SW 1271 (cell line): ENCODE measurements at places on chromosomes 7 and 10.

DNA sequence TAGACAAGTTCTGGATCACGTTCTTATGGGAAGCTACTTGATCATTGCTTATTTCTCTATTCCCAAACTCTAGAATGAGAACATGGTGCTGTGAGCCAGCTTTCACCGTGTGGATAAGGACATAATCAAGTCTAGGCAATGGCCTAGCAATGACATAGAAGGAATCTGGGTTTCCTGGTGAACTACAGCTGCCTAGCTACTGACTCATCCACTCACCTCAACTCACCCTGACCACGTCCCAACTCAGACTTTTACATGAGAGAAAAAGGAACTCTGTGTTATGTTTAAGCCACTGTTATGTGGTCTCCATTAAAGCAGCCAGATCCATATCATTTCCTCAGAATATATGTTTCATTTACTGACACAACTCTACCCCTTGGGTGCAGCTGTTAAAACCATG is 18.8 kb upstream of the MET start:
- peak; percentile 36 for DNase-seq

DNA sequence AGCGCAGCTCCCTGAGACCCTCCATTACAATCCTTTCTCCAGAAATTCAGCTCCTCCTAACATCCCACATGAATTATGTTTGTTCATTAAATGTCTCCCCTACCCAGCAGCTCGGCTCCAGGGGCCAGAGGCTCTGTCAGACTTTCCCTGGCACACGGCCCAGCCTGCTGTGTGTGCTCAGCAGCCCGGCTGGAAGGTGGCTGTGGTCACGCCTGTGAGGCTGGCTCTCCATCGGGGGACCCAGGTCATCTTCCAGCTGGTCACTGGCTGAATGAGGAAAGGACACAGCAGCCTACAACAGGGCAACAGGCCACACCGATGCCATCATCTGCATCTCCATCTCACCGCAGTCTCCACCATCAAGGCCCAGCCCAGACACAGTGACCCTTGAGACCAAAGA is 219.8 kb downstream of the MAD1L1 start:
- DNase-seq: no peak

- no peak for DNase-seq
These were observed 72.8 kb upstream of the NXPH1 start for GRCh38 chr7:8360564-8361153.

- DNase-seq: no peak
These were observed 44.7 kb downstream of the DOCK4 start for GRCh38 chr7:112161253-112162141.

- DNase-seq: no peak
These were observed 115.7 kb downstream of the TPK1 start for GRCh38 chr7:144720149-144720548.

GRCh38 chr7:121761399-121761798 is 111.6 kb upstream of the PTPRZ1 start:
- DNase-seq: no peak

DNA sequence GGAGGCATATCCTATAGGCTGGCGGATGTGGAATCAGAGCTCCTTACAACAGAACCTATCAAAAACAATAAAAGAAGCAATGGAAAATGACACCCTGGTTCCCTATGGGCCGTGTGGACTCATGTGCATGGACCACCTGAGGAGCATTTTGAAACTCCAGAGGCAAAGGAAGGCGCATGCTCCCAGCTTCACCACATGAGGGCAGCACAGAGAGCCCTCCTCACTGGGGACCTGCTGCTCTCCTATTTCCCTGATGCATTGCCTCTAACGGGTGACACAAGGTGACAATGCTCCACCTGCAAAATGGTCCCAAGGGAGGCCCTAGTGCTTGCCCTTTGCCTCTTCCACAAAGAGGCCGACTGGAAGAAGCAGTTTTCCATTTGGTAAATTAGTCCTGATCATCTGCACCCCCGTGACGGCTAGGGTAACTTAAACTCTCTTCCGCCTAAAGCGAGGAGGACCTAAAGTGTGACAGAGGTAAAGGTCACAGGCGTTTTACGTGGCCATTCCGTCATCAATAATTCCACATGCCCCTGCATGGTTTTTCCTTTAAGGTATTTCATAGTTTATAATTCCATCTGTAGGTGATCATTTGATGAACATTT is 67.7 kb downstream of the GPAM start:
- DNase-seq: no peak

GRCh38 chr7:39085189-39085588 is 107.5 kb downstream of the POU6F2 start:
- DNase-seq: no peak

DNA sequence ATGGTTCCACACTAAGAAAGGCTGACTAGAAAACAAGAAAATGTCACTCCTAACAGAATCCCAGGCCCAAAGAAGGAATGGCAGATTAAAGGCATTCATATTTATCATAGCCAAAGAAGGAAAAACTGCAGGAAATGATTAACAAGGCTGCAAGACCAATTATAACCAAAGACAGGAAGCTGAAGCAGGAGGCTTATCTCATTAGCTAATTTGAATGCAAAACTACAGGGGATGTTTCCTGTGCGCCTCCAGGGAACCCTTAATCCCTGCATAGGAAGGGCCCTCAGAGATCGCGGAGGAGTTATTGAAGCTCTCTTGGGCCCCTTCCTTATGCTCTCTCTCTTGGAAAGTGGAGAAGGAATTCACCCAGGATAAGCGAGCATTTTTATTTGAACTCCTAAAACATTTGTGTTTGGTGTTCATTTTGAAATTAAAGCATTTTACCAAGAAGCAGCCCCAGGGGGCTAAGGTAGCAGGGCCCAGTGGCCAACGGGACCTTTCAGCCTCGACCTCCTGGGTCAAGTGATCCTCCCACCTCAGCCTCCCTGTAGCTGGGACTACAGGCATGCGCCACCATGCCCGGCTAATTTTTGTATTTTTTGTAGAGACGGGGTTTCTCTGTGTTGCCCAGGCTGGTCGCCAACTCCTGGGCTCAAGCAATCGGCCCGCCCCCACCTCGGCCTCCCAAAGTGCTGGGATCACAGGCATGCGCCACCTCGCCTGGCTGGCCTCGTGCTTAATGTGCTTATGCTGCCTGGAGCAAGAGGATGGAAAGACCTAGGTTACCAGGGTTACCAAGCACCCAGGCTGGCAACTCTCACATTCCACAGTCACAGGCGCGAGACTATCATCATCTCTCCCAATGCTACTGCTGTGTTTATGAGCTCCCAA is 24.1 kb upstream of the PROSER2 start:
- DNase-seq: no peak
